ENCODE measurements at places on chromosomes 13 and 19.

DNA sequence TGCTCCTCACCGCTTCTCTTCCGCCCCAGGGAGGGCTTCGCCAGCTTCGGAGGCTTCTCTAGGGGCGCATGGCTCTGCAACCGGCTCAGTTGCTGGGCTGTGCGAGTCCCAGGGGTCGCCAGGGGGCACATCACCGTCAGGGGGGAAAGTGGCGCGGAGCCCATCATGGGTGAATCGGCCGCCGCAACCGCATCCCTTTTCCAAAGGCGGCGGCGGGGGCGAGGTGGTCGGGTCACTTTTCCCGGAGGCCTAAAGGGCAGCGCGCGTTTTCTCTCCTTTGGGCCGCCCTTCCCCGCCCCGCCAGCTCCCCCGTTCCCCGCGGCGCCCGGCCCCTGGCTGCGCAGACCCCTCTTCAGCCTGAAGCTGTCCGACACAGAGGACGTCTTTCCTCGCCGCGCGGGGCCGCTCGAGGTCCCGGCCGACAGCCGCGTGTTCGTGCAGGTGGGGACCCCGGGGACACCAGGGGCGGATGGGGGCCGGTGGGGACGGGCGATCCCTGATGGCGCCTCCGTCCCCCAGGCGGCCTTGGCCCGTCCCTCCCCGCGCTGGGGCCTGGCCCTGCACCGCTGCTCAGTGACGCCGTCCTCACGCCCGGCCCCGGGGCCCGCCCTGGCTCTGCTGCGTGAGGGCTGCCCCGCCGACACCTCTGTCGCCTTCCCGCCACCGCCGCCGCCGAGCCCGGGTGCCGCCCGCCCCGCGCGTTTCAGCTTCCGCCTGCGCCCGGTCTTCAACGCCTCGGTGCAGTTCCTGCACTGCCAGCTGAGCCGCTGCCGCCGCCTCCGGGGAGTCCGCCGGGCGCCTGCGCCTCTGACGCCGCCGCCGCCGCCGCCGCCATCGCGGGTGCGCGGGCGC, 1.7 kb downstream of the TGFBR3L start:
- DNase-seq, result no peak

GRCh38 chr19:28990522-28990921, 222.4 kb downstream of the UQCRFS1 start:
- DNase-seq, result no peak

DNA sequence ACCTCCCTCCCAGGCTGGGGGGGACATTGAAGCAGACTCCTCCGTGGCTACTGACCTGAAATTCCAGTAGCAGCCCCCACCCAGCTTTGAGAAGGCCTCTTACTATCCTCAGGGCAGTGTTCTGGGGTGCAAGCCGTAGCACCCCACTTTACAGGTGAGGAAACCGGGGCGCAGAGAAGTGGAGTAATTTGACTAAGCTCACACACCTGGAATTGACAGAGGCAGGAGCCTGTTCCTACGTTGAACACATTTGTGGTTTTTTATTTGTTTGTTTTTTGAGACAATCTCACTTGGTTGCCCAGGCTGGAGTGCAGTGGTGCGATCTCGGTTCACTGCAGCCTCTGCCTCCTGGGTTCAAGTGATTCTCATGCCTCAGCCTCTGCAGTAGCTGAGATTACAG, 14.6 kb upstream of the S1PR4 start:
- DNase-seq, result no peak

DNA sequence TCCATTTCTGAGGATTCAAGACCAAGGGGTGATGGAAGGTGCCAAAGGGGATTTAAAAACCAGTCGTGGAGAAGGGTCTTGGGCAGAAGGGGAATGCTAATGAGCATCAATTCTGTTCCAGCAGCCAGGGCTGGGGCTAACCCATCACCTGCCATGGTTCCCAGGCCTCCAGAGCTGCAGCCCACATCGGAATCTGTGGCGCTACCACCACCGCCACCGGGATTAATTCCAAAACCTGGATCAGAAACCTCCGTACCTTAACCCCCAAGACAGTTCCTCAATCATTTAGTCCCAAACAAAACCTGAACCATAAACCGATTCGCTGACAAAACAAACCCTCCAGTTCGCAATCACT, 583 bp downstream of the ZNF615 start:
- DNase-seq, result no peak

DNA sequence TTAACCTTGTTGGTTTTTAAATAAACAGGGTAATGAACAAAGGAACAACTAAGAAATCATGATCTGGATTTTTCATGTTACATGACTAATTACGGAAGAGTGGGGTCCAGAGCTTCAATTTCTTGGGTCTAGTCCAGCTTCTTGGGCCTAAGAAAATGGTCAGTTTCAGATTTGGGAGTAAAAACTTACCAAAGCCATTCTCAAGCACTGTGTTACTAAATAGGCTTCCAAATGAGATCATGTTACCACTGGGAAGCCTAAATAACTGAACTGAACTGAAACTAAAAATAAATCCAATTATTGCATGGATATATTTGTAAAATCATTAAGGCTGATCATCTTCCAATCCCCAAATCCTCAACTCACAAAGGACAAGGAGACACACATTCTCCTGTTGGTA, 13.9 kb downstream of the TBC1D4 start:
- DNase-seq, result no peak

DNA sequence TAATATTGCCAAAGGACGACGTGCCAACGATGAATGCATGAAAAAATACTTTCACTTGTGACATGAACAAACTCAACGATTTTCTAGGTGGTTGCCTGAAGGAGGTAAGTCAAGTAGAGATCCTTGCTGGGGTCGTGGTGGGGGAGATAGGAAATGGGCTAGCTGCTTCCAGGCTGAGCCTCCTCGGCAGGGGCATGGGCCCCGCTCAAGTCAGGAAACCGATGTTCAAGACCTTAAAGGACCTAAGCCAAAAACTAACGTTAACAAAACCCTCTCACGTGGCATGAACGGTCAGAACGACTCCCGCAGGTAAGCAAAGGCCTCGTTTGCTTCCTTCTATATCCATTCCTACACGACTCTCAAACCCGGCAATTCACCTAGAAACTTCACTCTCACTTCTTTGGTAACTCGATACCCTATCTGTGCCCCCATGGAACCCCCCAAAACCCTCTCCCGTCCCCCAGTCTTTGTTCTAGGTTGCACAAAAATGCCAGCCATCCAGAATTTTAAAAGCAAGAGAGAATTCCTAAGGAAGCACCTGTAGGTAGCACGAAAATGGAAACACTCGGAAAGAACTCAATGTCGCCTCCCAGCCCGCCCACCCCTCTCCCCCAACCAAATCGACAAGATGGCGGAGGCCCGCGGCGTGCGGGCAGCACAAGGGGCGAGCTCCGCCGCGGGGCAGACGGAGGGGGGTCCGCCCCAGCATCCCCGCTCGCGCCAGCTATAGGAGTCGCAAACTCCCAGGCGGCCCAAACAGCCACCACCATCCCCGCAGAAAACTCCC, 13.6 kb downstream of the ACP4 start:
- no peak for DNase-seq

DNA sequence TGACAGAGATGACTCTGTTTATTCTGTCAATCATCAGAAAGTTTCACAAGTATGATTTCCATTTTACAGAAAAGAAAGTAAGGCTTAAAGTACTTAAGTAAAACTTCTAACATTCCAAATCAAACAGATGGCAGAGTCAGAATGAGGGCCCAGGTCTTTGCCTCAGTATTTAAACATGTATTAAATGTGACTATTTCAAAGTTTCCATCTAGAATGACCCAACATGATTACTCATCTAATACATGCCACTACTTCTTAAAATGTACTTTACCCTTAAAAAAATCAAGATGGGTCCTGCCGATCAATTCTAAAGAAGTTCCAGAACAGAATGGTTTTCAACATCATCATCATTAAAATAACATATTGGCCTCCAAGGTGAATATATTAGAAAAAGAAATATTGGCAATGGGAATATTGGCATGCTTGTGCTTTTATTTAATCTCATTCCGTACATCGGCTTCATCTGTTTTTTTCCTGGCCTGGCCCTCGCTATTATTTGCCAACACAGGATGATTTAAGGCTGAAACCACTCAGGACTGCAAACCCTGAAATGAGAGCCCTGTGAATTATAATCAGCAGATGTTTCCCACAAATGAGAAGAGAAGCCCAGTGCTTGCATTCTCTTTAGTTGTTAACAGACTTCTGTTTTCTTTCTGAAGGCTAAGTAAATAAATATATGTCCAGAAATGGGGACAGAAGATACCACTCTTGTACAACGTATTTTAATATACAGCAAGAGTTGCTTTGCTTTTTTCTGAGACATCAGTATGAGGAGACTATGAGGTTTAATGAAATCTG, 340.0 kb downstream of the DNAJC15 start:
- DNase-seq, result no peak

- no peak for DNase-seq
Observed at GRCh38 chr13:74554569-74555275, 420.5 kb upstream of the KLF12 start.

DNA sequence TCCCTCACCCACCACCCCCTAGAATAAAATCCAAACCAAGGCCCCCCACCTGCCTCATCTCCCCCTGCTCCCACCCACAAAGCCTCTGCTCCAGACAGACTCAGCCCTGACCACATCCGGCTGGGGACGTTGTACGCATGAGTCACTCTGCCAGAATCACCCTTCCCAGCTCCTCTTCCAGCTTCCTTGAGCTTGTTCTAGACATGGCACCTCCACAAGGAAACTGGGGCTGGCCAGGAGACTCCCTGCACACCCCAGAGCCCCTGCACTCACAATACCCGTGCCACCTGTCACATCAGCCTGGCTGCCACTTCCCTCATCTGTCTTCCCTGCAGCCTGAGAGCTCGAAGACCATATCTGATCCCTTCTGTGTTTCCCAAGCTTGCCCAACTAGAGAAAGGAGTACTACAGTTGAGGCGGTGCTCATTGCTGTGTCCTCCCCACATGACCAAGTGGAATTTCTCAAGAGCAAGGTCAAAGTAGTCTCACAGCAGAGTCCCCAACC, 9.7 kb downstream of the DEDD2 start:
- DNase-seq, result no peak

DNA sequence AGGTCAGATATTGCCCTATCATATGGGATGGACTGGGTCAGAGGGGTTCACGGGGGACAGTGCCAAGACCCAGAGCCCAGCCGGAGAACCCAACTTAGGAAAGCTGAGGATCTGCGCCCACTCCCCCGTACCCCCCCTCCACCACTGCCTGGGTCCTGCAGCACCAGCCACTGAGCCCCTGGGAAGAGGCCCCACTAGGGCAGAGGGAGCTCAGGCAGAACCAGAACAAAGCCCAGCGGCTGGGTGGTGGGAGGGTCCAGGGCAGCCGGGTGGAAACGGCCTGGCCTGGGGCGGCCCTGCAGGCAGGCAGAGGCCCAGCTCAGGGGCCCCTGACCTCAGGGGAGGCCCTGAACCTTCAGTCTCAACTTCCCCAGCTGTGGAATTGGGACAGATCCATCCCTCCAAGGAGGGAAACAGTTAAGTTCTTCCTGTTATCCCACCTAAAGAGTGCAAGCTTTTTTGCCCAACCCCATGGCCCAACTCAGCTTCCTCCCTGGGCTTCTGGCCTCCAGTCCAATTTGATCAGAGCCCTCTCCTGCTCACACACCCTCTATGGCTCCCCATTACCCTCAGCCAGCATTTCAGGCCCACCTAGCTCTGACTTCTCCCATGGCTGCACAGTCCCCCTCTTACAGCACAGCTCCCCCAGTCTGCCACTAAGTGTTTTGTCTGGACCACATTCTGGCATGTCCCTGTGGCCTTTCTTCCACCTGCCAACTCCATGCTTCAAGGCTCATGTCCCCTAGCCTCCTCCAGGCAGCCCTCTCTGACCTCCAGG, 3.1 kb downstream of the NR2F6 start:
- no peak for DNase-seq

GRCh38 chr19:44356383-44357111, at the start of gene ZNF112:
TSS of gene ZNF112 (minus strand) at chr19:44356680. CDS start at chr19:44340539, 16,141 bp downstream.
- DNase-seq, result no peak

DNA sequence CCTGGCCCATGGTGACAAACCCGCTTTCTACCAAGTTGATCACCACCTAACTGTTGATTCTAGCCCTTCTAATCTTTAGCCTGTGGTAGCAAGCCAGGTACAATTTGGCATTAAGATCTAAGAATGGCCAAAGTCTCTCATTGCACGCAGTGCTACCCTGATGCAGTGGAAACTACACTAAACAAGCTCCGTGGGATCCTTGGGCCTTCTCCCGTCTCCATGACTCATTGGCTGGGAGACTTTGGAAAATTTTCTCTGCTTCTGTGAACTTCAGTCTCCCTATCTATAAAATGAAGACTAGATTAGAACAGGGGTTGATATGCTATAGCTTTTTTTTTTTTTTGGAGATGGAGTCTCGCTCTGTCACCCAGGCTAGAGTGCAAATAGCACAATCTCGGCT, 223.0 kb downstream of the TSHZ3 start:
- DNase-seq, result no peak

DNA sequence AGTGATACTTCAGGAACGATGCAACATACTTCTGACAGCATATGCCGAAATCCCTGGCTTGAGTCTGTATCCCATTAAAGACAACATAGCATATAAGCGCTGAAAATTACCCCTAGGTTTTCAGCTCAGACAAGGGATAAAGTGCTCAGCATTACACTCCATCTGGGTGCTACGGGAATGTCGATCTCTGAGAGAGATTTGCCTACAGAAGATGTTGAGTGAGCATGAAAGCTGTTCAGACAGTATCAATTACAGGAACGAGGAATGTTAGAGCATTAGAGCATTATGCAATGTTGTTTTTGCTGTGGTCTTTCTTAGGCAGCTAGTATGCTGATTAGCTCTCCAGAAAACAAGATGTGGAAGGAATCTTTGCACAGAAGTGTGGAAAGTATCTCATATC, 484.5 kb downstream of the LIG4 start:
- no peak for DNase-seq

DNA sequence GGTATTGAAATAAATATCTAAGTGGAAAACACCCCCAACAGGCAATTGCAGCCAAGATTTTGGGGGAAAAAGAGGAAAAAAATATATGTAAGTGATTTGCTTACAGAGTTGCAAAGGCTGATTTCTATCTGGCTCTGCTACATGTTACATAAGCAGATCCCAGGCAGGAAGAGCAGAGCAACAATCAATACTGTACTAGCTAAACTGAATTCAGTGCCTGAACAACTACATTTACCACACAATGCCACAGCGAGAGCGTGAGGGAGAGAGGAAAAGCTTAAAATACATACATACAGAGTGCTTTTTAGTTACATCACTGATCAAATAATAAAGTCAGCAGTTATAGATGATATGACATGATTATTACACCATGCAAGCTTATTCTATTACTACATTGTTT, 665.6 kb upstream of the ARGLU1 start:
- DNase-seq, result no peak

DNA sequence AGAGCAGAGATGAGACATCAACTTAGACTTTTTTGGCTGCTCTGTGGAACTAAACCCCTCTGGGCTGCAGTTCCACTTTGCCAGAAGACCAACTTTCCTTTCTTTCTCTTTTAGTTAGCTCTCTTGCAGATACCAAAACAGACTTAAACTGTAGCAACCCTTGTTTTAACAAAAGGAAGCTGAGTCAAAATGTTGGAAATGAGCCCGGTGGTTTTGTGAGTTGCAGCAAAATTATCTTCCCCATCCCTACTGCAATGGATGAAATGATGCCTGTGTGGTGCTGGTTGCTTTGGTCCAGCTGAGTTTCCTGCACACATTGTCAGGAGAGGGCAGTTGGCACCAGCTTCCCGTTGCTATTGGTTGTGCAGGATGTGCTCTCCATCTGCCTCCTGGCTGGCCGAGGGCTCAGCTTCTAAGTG, 115.3 kb downstream of the LRCH1 start:
- no peak for DNase-seq
